ENCODE measurements at places on chromosomes 7 and 10. TPM values are rescaled to one million over a fixed set of nuclear protein-coding genes. Genes with fewer than 3 reads are reported as not detected.

IGFBP1 gene
- not detected for total RNA-seq

GIMAP5 gene
- 255 TPM for total RNA-seq

PAX4 gene
- total RNA-seq: not detected

TMEM196 gene
- total RNA-seq: not detected

UFSP1 gene
- total RNA-seq: 2.0 TPM

PRSS37 gene
- not detected for total RNA-seq

AGR2 gene
- not detected for total RNA-seq

PRLHR gene
- not detected for total RNA-seq

ITGB8 gene
- 2.2 TPM for total RNA-seq

CAV2 gene
- total RNA-seq: 155 TPM

NYAP1 gene
- total RNA-seq: 2.1 TPM

All from dermis microvascular lymphatic vessel endothelial cell (primary cell).